Activated CD8-positive, alpha-beta T cell treated with anti-CD3 and anti-CD28 coated beads for 36 hours (primary cell): ENCODE measurements at places on chromosomes 3 and 15. TPM values are rescaled to one million over a fixed set of nuclear protein-coding genes. Genes with fewer than 3 reads are reported as not detected.

TMEM42 gene
- total RNA-seq: 11.3 TPM

CRYGS gene
- total RNA-seq: 2.6 TPM

POLG gene
- 106 TPM for total RNA-seq

RPL22L1 gene
- 453 TPM for total RNA-seq

MAGEL2 gene
- not detected for total RNA-seq

CACNA2D2 gene
- total RNA-seq: 2.1 TPM

ERC2 gene
- total RNA-seq: 0.18 TPM
